ENCODE measurements at places on chromosomes 11 and 22. TPM values are rescaled to one million over a fixed set of nuclear protein-coding genes. Genes with fewer than 3 reads are reported as not detected.

DNA sequence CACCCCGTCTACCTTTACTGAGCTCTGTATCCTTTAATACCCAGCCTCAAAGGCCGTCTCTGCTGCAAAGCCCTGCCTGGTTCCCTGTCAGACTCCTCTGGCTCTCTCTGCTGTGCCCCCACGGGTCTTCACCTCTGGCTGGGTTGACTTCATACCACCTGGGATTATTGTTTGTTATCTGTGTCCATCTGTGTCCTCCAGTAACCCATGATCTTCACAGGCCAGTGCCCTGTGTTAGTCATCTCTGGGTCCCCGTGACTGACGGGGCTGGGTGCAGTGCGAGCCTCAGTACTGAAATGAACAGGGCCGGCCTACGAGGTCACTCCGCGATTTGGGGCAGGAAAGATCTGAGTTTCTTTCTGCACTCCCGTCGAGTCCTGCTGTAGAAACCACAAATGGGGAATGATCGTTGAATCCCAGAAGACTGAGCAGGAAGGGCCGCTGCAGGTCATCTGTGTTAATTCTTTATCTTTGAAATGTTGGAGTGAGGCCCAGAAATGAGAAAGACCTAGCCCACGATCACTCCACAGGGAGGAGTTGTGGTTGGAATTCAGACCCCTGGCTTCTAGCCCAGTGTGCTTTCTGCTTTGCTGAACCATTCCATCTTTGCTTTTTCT lies 12.3 kb upstream of the TUB start:
- H3K36me3 ChIP-seq, result no peaks in the 10 kb centered on the region
- DNase-seq, result peak; percentile 47
- H3K27ac ChIP-seq, result no peak overlapping the region
- H3K27me3 ChIP-seq, result peaks cover 2% of the 10 kb centered on the region
- H3K4me3 ChIP-seq, result no peak overlapping the region

GRCh38 chr11:12668166-12668565 lies 6.1 kb upstream of the TEAD1 start:
- no peak for DNase-seq
- no peak overlapping the region for H3K27ac ChIP-seq
- H3K36me3 ChIP-seq, result no peaks in the 10 kb centered on the region

DNA sequence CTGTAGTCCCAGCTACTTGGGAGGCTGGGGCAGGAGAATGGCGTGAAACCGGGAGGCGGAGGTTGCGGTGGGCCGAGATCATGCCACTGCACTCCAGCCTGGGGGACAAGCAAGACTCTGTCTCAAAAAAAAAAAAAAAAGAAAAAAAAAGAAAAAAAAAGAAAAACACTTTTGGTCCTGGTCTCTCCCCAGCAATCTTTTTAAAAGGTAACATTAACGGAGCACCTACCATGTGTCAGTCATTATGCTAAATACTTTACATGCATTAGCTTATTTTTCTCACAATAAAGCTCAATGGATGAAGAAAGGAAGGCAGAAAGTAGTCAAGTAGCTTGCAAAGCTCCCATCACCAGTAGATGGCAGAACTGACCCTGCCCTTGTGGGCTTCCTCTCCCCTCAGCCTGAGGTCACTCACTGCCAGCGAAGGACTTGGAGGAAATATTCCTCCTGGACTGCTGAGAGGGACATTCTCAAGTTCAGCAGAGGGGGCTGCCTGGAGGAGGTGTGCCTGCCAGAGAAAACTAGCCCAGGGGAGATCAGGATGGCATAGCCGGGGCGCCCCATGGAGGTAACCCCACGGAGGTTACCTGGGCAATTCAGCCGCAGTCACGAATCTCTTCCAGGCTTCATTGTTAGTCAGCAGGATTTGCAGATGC lies 15.5 kb downstream of the APOL3 start:
- no peak overlapping the region for H3K27ac ChIP-seq
- peaks cover 26% of the 10 kb centered on the region for H3K4me1 ChIP-seq
- no peaks in the 10 kb centered on the region for H3K36me3 ChIP-seq
- H3K27me3 ChIP-seq, result no peaks in the 10 kb centered on the region
- peak; percentile 47 for DNase-seq

DNA sequence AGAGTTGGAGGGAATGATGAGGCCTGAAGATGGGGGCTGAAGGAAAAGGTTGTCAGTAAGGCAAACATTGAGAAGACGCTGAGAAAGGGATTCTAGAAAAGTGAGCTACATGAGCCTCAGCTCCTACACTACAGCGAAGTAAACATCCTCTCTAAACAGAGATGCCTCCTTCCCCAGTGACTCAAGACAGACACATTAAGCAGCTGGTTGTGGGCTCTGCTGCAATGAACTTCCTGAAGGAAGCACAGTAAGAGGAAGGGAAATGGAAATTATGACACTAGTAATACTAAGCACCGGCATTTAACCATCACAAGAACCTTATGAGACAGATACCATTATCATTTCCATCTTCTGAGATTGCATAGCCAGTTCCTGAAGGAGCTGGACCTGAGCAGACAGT lies 190.5 kb downstream of the C11orf87 start:
- no peaks in the 10 kb centered on the region for H3K27me3 ChIP-seq
- no peaks in the 10 kb centered on the region for H3K4me1 ChIP-seq
- no peak for DNase-seq
- no peak overlapping the region for H3K27ac ChIP-seq
- H3K4me3 ChIP-seq, result no peak overlapping the region

- H3K4me3 ChIP-seq, result no peak overlapping the region
- no peak for DNase-seq
These were observed 65.5 kb downstream of the GGTLC2 start for GRCh38 chr22:22709719-22710445.

GRCh38 chr11:128731041-128731663 lies 37.3 kb downstream of the FLI1 start:
- H3K4me1 ChIP-seq, result no peaks in the 10 kb centered on the region
- no peak overlapping the region for H3K27ac ChIP-seq
- DNase-seq, result no peak
- H3K36me3 ChIP-seq, result no peaks in the 10 kb centered on the region
- H3K4me3 ChIP-seq, result no peak overlapping the region

DNA sequence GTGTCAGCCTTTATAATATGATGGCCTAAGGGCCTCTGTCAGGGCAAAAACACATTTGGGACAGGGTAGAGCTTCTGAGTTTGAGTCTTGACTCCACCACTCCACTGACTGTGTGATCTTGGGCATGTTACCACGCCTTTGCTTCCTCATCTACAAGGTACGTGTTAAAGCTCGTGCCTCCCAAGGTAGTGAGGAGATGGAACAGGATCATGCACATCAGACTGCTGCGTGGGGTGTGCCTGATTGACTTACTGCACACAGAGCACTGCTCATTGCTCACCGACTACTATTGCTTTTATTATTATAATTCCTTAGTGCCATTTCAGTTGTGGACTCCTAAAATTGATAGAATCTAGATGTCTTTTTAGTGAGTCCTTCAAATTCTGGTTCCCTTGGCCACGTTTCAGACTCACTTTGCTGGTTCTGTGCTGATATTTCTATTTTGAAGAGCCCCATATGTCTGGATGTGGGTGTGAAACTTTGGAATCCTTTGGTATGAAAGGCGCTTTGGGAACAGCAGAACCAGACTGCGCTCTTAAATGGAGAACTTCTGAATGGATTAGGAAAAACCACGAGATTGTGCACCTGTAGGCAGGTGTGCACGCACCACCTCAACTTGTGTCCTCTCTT lies 44.1 kb upstream of the RAB1B start:
- no peaks in the 10 kb centered on the region for H3K27me3 ChIP-seq
- 0 out of 3 replicates have a peak, but pooled peaks cover 7% of the 10 kb centered on the region for H3K36me3 ChIP-seq
- peaks cover 5% of the 10 kb centered on the region for H3K4me1 ChIP-seq
- no peak overlapping the region for H3K4me3 ChIP-seq
- no peak overlapping the region for H3K27ac ChIP-seq

DNA sequence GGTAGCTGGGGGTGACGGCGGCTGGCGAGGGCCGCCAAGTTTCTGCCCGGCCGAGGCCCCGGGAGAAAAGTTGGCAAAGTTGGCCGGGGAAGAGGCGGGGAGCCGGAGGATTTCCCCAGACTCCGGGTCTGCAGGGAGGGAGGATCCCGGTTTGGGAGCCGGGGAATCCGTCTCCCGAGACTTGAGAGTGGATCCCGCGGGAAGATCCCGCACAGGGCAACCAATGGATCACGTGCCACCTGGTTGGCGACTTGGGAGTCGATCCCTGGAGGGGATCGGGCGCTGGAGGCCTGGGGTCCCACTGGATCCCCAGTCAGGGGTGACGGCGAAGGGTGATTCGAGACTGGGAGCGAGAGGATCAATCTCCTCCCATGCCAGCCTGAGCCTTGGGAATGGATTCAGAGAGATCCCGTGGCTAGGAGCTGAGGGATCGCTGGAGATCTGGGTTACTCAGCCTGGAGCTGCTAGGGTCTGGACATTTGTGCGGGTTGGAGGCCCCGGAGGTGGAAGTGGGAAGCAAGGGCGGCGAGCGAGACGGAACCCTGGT lies 394 bp downstream of the KIAA1671 start:
- no peaks in the 10 kb centered on the region for H3K27me3 ChIP-seq
- H3K27ac ChIP-seq, result peak overlapping the region; percentile 90
- H3K4me3 ChIP-seq, result peak overlapping the region; percentile 85
- H3K4me1 ChIP-seq, result peaks cover 41% of the 10 kb centered on the region

- H3K4me3 ChIP-seq, result no peak overlapping the region
- H3K4me1 ChIP-seq, result peaks cover 9% of the 10 kb centered on the region
- no peak for DNase-seq
- H3K27me3 ChIP-seq, result no peaks in the 10 kb centered on the region
- H3K27ac ChIP-seq, result no peak overlapping the region
- peaks cover 46% of the 10 kb centered on the region for H3K36me3 ChIP-seq
These were observed 113.9 kb downstream of the DBX1 start for GRCh38 chr11:20046416-20046815.

- peaks cover 7% of the 10 kb centered on the region for H3K4me1 ChIP-seq
- peaks cover 6% of the 10 kb centered on the region for H3K27me3 ChIP-seq
- H3K36me3 ChIP-seq, result no peaks in the 10 kb centered on the region
- no peak overlapping the region for H3K27ac ChIP-seq
- DNase-seq, result no peak
These were observed 283.2 kb downstream of the ST3GAL4 start for GRCh38 chr11:126638648-126639047.

DNA sequence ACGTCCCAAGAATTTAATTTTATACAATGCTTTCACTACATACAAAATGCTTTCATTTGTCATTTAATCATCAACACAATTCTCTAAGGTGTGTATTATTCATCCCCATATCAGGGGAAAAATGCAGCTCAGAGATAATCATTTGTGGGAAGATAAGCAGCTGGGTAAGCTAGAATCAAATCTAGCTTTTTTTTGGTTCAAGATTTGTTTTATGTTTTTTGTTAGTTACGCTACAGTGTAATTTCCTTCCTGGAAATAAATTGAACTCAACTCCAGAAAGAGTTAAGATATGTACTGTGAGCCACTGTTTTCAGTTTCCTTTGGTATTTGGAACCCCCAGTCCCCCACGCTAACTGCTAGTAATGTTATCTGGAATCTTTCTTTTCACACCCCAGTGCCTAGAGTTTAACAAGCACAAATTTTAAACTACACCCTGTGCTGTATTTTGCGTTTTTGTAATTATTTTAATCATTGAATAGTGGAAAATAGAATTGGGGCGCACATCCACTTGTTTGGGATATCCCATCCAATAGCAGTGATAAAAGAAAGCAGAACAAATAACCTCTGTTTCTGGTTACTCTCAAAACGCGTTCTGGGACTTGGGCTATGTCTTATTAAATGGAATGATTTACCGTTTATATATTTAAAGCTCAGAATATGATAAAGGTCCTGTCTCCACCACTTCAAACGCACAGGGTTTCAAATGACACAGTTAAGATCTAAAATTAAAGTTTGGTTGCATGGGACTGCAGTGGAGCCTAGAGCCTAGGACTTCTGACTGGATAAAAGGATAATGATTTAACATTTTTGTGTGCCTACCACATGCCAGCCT lies 2.1 kb upstream of the HSPA8 start:
- peak overlapping the region; percentile 98 for H3K27ac ChIP-seq
- H3K4me1 ChIP-seq, result peaks cover 35% of the 10 kb centered on the region
- peaks cover 20% of the 10 kb centered on the region for H3K36me3 ChIP-seq

GRCh38 chr11:57471496-57471895 lies 11.2 kb downstream of the RTN4RL2 start:
- H3K4me1 ChIP-seq, result peaks cover 23% of the 10 kb centered on the region
- no peak overlapping the region for H3K4me3 ChIP-seq
- H3K36me3 ChIP-seq, result no peaks in the 10 kb centered on the region
- no peak for DNase-seq
- H3K27me3 ChIP-seq, result no peaks in the 10 kb centered on the region

Gene KIAA1671
- 13.5 TPM for total RNA-seq

Gene TMEM191C
- total RNA-seq, result 1.2 TPM

Gene LRP4
- total RNA-seq, result 6.8 TPM

Gene OR2D3
- total RNA-seq, result not detected

Gene RPUSD4
- 45.6 TPM for total RNA-seq

Gene COMT
- total RNA-seq, result 162 TPM

Gene KRTAP5-7
- not detected for total RNA-seq

Gene MYOD1
- not detected for total RNA-seq

Gene RIMBP3C
- total RNA-seq, result 0.15 TPM

Gene TIGD3
- total RNA-seq, result 4.9 TPM

All from HepG2 (cell line).